ENCODE measurements at places on chromosomes 1 and 21.

GRCh38 chr1:245809361-245809760 is 654.6 kb downstream of the KIF26B start:
- DNase-seq: no peak

DNA sequence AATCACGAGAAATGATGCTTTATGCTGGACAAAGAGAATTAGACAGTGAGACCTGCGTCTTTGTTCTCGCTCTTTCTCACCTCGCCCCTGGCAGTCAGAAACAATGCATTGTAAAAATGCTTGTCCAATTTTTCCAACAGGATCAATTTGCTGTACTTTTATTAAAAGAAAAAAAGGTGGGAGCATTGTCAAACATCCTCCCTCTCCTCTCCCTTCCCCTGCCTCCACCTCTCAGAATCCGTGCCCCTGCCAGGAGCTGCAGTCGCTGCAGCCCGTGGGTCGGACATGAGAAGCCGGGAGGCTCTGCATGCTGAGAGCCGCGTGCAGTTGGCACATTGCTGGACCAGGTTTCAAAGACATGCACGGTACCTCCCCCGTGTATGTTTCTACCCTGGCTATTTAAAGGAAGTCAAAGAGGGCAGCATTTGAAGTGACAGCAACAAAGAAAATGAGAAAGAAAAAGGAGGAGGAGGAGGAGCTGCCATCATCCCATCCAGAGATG is 161.0 kb upstream of the KAZN start:
- no peak for DNase-seq

GRCh38 chr1:9151328-9151860 is 22.5 kb upstream of the GPR157 start:
- DNase-seq: no peak

- DNase-seq: peak; percentile 80
These were observed 51.9 kb downstream of the DIPK1A start for GRCh38 chr1:92909321-92909720.

- DNase-seq: no peak
These were observed 233.7 kb upstream of the DMRTA2 start for GRCh38 chr1:50656931-50657330.

DNA sequence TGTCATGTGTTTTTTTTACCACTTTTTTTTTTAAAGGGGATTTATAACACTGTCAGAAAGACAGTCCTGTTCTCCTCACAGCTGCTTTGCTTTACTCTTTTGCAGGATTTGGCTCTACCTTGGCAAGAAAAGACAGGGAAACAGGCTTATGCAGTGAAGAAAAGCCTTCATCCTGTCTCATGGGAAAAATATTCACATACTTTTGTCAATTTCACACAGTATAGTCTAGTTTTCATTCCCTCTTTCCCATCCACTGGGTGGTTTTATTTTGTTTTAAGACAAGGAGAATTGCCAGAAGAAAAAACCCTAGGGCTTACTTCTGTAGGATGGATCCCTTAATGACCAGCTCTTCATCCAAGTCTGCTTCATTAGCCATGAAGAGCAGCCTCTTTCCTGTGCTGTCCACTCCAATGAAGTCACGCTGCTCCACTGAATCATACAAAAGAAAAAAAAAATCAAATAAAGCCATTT is 60.0 kb downstream of the EIF2B3 start:
- no peak for DNase-seq

Data from RCC 7860 (cell line).